Cardiac septum (tissue), 1 donor: ENCODE measurements at places on chromosomes 11 and 22. TPM values are rescaled to one million over a fixed set of nuclear protein-coding genes. Genes with fewer than 3 reads are reported as not detected.
A peak's percentile ranks its signal among the peaks of the same experiment; 100 is the strongest.

- DNase-seq, result no peak
These were observed 111.0 kb downstream of the ST3GAL4 start for GRCh38 chr11:126466236-126467045.

GRCh38 chr22:26784772-26785171 is 127.4 kb downstream of the MIAT start:
- DNase-seq, result no peak

GRCh38 chr11:65915821-65916251 is 3.0 kb downstream of the C11orf68 start:
- DNase-seq, result peak; percentile 90

Gene CRYBA4
- total RNA-seq, result not detected

DNA sequence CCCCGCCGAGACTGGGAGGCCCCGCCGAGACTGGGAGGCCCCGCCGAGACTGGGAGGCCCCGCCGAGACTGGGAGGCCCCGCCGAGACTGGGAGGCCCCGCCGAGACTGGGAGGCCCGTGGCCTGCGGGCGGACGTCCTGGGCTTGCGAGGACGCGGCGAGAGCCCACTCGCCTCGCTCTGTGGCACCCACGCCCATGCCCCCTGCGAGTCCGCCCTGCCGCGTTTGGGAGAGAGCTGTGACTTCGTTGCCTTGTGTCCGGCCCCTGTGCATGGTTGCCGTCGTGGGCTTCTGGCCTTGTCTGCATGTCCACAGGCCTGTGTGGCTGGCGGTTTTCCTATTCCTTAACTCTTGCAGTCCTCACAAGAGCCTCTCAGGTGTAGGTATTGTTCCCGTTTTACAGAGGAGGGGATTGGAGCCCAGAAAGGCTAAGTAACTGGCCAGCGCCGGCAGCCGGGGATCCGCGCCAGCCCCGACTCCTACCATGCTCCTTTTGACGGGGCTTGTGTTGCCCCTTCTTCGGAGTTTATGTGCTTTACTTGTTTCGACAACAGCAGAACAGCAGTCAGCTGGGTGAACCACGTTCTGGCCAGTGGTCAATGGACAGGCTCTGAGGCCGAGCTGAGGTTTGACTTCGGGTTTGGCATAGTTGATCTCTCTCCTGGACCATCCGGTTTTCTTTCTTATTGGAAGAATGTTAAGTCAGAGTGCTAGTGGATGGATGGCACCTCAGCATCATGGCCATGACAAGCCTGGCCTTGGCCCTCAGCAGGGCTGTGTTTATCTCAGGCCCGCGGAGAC is 741 bp downstream of the PHRF1 start:
- DNase-seq, result no peak

Gene HBG2
- 0.94 TPM for total RNA-seq

- DNase-seq, result no peak
These were observed 499.0 kb upstream of the CCDC179 start for GRCh38 chr11:23359297-23359696.

Gene RFPL1
- not detected for total RNA-seq

Gene PIWIL4
- 1.8 TPM for total RNA-seq

GRCh38 chr11:925496-926301 is at the start of gene AP2A2:
AP2A2 (plus strand) TSS chr11:925870; CDS start chr11:926022, 152 bp downstream.
- peak; percentile 94 for DNase-seq

DNA sequence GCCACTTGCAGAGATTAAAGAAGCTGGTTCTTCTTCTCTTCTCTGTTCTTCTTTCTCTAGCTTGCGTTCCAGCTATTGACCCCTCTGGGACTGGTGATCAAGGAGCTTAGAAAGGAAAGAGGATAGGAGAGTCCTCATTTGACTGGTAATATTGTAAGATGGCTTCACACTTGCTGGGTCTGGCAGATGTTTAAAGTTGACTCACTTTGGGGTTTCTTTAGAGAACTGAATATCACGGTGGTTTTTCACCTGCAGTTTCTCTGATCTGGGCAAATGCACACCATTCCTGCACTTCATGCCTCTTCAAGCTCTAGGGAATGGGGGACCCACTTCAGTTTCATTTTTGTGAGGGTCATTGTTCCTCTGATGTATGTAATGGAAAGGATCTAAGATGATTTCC is 41.8 kb upstream of the DEUP1 start:
- DNase-seq, result no peak

DNA sequence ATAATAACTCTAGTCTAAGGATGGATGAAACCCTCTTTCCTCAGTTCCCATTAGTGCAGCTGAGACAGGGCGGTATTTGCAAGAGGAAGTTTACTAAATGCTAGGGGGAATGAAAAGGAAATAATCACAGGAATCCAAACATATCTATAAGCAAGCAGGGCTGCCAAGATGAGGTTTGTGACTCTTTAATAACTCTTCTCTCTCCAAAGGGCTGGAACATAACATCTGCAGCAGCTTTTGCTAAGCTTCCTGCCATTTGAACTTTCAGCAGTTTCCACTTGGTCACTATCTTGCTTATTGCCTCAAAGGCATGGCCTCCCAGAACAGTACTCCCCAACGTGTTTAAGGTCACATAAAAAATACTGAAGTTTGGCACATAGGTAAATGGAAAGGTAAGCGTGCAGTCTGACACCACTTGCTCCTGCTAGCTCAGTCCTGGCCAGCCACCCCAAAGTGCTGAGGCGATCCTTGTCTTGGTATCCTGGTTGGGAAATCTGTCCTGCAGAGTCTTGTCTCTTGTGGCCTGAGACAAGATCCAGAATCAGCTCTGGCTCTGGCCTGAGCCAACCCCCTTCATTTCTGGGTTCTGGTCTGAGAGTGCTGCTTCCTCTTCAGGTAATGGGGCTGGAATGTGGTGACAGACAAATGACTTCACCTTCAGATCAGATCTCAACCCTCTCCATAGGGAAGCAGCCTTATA is 81.8 kb downstream of the KCNC1 start:
- no peak for DNase-seq

- DNase-seq, result no peak
These were observed 19.5 kb downstream of the YPEL4 start for GRCh38 chr11:57630171-57630570.

DNA sequence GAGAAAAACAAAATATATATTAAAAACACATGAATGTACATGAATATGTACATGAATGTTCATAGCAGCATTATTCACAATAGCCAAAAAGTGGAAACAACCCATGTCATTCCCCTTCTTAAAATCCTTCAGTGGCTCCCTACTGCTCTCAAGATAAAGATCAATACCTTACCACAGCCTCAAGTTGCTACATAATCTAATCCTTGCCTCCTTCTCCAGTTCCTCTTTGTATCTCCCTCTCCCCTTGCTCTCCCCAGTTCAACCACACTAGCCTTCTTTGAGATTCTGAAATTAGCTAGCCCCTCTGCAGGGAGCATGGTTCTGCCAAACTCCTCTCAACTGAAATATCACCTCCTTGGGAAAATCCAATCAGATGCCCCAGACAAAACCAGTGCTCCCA is 28.1 kb downstream of the MTMR2 start:
- no peak for DNase-seq

DNA sequence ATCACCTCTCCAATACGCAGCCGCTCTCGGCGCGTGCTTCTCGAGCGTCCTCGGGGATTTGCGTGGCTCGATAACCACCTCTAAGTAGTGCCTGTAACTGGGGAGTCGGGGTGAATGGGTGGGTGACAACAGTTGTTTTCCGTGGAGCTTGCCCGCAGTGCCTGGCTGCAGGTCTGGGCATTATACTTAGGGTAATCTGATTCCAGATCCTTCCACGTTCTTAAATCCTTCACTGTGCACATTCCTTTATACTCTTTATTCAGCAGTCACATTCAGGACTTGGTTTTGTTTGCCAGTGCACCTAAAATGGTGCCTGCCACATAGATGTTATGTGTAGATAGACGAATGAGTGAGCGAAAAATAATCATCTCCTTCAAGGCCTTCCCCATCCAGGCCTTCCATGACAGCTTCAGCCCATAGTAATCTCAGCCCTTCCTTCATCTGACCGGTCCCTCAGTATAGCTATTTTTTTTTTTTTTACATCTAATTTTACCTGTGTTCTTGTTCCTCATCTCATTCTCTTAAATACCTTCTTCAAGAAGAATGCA is 602 bp downstream of the NAT10 start:
- no peak for DNase-seq

- DNase-seq, result no peak
These were observed 54.0 kb downstream of the PLEKHA7 start for GRCh38 chr11:16960250-16960649.

DNA sequence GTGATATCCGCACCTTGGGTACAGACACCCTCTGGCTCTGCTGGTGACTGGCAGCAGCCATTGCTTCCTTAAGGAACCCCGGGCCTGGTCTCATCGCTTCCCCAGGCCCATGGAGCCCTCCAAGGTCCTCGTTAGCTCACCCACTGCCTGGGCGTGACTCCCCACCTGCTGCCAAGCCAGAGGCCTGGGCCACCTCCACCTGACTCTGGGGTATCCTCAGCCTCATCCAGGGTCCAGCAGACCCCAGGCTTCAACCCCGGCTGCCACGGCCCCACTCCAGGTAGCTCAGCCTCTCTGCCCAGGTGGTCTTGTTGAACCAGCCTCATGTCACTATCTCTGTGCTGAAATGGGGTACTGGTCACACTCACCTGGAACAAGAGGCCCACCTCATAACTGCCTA is 337.9 kb downstream of the BRD1 start:
- peak; percentile 71 for DNase-seq

Gene CDK2AP2
- total RNA-seq, result 72.9 TPM

GRCh38 chr11:106101370-106101769 is 23.9 kb downstream of the AASDHPPT start:
- DNase-seq, result no peak
